ENCODE measurements at places on chromosomes 12 and 14. TPM values are rescaled to one million over a fixed set of nuclear protein-coding genes. Genes with fewer than 3 reads are reported as not detected.

GRCh38 chr12:25716842-25717241 lies 163.8 kb upstream of the LMNTD1 start:
- DNase-seq = no peak

DNA sequence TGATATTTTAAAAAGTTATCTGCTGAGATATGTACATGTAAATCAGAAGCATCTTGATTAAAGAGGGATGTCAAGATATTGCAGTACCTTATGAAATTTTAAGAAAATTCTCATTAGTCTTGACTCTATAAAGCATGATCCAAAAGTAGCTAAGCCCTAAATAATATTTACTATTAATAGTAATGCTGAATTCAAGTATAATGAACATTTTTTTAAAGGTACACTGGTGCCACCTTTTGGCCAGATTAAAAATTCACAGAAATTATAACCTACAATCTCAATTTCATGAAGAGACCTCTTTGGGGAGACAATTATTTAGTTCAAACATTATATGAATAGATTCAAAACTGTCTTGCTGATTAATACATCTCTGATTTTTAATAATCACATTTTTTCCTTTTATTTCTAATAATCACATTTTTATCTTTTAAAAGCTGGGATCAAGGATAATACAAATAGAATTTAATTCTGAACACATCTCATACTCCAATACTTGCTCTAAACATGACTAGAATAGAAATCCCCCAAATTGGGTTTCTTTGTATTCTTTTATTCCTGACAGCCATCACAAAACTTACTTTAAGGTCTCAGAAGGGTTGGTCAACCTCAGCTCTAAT lies 13.4 kb downstream of the AKAP5 start:
- no peak for DNase-seq

DNA sequence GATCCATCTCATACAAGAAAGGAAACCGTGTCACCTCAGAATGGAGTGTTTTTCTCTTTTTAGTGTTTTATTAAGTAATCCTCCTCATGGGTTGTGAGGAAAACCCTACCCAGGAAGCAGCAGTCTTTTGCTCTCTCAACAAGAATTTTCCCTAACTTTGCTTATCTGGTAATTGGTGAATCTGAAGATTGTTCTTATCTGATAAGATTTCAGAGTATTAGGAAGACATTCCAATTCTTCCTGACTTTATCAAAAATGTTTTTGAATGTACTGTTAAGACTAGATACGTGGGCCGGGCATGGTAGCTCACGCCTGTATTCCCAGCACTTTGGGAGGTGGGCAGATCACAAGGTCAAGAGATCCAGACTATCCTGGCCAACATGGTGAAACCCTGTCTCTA lies 86.0 kb downstream of the PHLDA1 start:
- DNase-seq = no peak

ANKS1B gene
- total RNA-seq = not detected

DNA sequence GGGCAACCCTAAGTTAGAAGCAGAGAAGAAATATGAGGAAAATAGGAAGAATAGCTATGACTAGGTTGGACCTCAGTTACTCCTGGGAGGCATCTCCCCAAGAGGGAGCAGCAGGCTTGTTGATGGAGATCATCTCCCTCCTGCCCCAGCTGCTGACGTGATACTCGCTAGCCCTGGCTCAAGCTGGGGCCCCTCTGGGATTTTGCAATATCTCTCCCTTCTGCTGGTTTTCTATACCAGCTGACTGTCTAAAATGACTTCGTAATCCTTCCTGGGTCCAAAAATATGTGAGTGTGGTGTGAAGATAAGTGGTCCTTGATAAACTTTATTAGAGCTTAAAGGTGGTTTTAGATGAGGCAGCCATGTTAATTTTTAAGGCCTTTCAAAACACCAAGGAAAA lies 4.5 kb upstream of the HECTD4 start:
- no peak for DNase-seq

APOLD1 gene
- 0.70 TPM for total RNA-seq

- no peak for DNase-seq
These were observed 26.4 kb downstream of the C12orf71 start for GRCh38 chr12:27055966-27056365.

GRCh38 chr12:113591480-113591974 lies 119.9 kb upstream of the LHX5 start:
- no peak for DNase-seq

- DNase-seq = no peak
These were observed 294.3 kb downstream of the APAF1 start for GRCh38 chr12:98939350-98939749.

DNA sequence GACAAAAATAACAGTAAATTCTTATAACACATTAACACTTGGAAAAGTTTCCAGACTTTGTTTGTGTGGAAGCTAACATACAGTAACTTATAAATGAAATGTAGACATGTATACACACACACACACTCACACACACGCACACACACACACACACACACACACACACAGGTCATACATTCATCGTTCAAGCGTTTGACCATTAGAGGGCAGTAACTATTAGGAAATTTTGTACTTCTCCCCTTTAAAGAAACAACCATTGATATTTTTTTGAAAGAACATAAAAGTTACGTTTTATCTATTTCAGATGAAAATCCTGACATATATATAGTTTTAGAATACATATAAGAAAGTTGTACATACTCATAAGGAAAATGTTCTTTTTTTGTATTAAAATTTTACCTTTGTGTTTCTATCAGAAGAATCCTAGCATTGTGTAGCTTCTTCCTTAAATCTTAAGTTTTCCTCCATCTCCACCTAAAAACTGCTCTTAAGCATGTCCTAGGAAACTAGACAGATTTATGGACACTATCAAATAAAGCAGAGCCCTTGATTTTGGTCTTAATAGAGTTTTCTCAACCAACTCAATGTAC lies 29.0 kb downstream of the PTPRQ start:
- DNase-seq = no peak

GRCh38 chr12:101480849-101481248 lies 5.7 kb downstream of the SPIC start:
- DNase-seq = no peak

Data from natural killer cell (primary cell).